NCI-H510A treated with DMSO at 0.1 percent for 48 hours (cell line): ENCODE measurements at places on chromosomes 5 and 9.

- DNase-seq: no peak
Observed at GRCh38 chr5:139446956-139447779, 7.8 kb upstream of the DNAJC18 start.

DNA sequence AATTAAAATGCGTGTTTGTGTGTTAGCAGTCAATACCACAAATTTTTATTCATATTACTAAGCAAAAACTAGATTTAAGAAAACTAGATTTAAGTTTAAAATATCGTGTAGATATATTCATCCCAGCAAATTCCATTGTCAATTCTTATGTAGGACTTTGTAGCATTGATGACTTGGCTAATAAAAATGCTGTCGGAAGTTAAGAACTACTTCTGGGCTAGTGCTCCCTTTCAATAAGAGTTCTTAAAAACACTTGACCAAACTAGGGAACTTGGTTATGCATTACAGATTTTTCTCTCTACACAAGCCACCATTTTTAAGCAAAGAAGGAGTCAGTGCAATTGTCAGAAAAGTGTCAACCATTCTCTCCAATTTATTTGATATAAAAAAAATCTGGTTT, 68.7 kb upstream of the RAD23B start:
- DNase-seq: no peak

- no peak for DNase-seq
Observed at GRCh38 chr9:38015266-38015665, 53.8 kb downstream of the SHB start.

- DNase-seq: no peak
Observed at GRCh38 chr5:177495243-177496060, 2.0 kb downstream of the PDLIM7 start.

- DNase-seq: no peak
Observed at GRCh38 chr5:138359621-138360020, 7.1 kb downstream of the KDM3B start.

- DNase-seq: no peak
Observed at GRCh38 chr9:113403646-113404045, 2.6 kb upstream of the ALAD start.

DNA sequence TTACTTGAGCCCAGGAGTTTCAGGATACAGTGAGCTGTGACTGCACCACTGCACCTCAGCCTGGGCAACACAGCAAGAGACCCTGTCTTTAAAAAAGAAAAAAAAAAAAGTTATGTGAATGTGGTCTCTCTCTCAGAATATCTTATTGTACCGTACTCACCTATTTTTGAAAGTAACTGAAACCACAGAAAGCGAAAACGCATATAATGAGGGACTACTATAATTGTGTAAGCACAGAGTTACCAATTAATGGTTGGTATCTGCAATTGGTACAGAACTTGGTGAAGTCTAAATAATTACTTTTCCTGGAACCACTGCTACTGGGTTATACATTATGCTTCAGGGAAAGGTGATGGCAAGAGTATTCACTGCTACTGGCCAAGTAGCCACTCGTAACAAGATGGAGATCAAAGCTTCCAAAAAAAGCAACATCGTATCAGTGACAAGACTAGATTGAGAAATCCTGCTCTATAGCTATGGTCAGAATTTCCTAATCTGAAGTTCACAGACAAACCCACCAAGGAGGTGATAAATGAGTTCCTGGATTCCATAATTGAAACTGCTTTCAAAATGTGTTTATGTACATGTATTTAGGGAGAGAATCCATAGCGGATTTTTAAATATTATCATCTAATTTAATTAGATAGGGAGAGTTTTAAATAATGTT, 82.7 kb downstream of the NR6A1 start:
- DNase-seq: no peak

DNA sequence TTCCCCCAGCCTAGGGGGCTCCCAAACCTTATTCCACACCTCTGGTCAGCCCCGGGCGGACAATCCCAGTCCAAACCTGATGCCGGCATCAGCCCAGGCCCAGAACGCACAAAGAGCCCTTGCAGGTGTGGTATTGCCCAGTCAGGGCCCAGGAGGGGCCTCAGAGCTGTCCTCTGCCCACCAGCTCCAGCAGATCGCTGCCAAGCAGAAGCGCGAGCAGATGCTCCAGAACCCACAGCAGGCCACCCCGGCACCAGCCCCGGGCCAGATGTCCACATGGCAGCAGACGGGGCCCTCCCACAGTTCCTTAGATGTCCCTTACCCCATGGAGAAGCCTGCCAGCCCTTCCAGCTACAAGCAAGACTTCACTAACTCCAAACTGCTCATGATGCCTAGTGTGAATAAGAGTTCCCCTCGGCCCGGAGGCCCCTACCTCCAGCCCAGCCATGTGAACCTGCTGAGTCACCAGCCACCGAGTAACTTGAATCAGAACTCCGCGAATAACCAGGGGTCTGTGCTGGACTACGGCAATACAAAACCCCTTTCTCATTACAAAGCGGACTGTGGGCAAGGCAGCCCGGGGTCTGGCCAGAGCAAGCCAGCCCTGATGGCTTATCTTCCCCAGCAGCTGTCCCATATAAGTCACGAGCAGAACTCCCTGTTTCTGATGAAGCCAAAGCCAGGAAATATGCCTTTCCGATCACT, 27.6 kb upstream of the LTC4S start:
- no peak for DNase-seq

GRCh38 chr5:103295871-103296270, 37.3 kb downstream of the MACIR start:
- no peak for DNase-seq

DNA sequence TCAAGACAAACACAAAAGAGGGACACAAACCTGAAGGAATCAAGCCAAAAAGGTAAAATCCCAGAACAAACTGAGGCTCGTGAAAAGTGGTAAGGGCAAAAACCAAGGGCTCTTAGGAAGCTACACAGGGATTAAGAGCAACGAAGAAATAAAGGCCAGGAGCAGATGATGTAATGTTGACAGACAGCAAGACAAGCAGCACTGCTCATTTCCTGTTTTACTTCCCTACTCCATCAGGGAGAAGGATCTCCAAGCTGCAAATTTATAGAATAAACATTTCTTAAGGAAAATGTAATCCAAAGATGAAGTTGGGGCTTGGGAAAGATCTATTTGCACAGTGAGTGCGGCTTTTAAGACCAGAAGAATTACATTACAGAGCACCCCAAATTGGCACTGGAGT, 182.3 kb upstream of the MAP1B start:
- DNase-seq: peak; percentile 53

- DNase-seq: no peak
Observed at GRCh38 chr9:108411632-108412031, 444.2 kb downstream of the ACTL7B start.

DNA sequence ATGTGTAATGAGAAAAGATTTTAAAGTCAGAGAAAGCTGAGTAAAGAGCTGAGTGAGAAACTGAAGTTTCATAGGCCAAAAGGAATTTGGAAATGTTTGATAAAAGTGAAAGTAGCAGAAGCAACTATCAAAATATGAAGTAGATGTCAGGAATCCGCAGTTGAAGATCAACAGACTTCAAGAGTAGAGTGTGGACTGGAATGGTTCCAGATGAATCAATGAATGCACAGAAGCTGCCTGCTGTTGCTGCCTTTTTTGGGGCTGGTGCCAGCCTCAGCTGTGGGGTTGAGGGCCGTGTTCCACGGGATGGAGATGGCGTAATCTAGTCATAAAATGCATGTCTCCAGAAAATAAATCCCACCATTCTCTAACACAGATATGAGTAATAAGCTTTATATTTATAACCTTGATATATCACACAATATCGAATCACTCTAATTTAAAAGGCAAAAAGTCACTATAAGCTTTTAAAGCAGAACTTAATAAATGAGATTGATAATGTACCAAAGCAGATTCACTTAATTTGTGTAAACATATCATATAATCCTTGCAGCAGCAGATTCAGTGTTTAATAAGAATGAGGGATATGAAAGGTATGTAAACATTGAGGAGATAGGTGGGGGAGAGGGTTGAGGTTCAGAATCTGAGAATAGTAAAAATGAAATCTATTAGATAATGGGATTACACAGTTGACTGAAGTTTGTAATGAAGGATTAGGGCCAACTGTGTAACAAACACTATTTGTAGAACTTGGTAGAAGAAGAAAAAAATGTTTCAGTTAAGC, 652.3 kb upstream of the FTMT start:
- DNase-seq: no peak

GRCh38 chr5:132103332-132103951, 29.9 kb downstream of the CSF2 start:
- DNase-seq: no peak

DNA sequence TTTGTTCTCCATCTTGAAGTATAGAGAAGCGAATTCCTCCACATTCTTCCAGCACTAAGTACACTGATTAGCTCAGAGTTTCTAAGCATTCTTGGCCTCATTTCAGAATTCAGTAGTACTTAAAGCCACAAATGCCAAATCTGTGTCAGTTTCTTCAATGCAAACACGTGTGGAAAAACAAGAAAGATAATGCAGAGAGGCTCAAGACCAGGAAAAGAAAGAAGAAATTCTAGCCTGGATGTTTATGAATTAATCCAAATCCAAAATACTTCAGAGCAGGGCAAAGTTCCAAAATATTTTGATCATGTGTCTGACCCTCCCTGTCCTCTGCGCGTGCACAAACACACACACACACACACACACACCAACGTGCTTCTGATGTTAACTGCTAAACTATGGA, 457.6 kb downstream of the SLCO4C1 start:
- no peak for DNase-seq

DNA sequence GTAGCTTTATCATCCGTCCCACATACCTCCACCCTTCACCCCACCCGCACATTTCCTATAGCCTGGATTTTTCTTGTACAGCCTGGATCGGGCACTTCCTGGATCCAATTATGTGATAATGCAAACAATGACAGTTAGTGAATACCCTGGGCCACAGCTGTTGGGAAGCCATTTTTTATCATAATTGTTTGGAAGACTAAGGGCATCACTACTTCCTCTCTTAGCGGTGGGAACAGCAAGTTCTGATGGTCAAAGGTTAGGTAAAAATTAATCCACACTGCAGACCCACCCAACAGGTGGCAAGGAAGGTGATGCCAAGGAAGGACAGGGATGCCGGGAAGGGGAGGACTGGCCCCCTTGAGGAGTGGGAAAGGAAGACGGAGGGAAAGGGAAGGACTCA, 183.7 kb downstream of the SAXO1 start:
- DNase-seq: no peak

DNA sequence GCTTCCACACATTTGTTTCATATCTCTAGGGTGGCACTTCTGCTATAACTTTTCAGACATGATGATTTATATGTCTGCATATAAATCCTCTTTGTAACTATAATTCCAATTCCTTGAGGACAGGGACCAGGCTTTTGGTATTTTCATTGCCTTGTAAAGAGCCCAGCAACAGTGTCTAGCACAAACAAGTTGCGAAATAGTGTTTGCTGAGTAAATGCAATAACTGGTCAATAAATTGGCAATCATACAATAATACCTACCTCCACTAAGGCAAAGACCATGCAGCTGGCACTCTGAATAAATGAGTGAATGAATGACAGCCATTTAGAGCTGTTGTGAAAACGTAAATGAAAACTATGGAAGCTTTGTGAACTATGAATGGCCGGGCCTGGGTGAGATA, 564.0 kb upstream of the ZNF462 start:
- DNase-seq: no peak

- DNase-seq: no peak
Observed at GRCh38 chr5:62937661-62938558, 359.3 kb downstream of the LRRC70 start.

DNA sequence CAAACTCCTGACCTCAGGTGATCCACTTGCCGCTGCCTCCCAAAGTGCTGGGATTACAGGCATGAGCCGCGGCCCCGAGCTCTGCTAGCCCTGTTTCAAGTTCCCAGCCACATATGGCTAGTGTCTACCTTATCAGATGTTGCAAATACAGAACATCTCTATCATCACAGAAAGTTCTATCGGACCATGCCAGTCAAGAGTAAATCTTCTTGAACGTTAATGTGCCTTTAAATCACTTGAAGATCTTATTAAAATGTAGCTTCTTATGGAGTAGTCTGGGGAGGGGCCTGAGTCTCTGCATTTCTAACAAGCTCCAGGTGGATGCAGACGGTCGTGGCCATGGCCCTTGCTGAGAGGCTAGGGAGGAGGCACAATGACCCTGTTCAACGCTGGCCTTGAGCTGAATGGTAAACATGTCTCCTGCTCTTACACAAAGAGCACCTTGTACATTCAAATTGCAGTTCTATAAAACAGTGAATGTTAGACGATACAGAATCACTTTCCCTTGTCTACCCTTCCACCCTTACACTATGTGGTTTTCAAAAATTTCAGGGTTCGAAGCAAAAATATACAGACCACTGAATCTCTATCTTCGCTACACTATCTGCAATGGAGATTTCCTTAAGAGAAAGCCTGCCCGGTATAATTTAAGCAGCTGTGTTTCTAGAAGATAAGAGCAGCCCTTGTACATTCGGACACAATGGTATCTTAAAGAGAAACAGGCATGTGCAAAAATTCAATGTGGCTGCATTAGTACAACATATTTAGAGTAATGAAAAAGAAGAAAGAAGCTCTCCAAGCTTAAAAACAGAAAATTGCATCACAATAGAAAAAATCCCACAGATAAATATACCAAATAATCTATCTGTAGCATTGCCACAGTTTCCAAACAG, 114.1 kb downstream of the FRMD3 start:
- peak; percentile 54 for DNase-seq

- DNase-seq: no peak
Observed at GRCh38 chr9:13395156-13395555, 115.7 kb upstream of the MPDZ start.

DNA sequence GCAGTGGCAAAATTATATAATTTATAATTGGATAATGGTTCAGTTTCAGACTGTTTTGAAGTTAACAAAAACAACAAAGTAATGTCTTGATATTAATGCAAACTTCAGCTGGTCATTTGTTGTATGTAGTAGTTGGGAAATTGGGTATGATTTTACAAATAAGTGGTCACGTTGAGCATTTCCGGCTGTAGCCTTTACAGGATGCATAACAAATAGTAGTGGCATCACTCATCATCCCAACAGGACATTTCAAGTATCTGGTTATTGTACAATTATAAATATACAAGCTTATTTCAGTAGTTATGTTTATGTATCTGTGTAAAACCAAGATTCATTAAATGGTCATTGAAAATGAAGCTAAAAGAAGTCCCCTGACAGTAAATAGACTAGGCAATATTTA, 72.9 kb downstream of the SMIM15 start:
- no peak for DNase-seq

GRCh38 chr9:2053883-2054845, 39.0 kb downstream of the SMARCA2 start:
- DNase-seq: no peak

DNA sequence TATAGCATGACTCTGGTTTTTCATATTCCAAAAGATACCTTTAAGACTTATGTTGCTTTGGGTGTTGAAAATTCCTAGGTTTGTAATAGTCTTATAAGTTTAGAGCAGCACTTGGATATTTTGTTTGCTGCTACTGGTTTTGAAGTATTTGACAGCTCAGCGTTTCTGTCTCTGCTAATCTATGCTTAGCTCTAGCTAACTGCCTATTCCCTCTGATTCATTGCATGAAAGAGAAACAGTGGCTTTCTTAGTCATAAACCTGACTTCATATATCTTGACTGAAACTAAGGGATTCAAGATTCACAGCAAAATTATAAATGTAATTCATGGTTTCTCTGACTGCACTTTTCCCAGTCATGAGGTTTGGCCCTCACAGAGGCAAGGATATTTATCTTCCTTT, 35.6 kb upstream of the ANXA1 start:
- DNase-seq: no peak

- no peak for DNase-seq
Observed at GRCh38 chr5:149235841-149236240, 35.8 kb upstream of the AFAP1L1 start.

GRCh38 chr5:15791274-15791673, 291.3 kb downstream of the FBXL7 start:
- no peak for DNase-seq
